ENCODE measurements at places on chromosomes 11 and 22.

- DNase-seq: no peak
Measured at GRCh38 chr11:130212431-130212961, 52.9 kb downstream of the ST14 start.

DNA sequence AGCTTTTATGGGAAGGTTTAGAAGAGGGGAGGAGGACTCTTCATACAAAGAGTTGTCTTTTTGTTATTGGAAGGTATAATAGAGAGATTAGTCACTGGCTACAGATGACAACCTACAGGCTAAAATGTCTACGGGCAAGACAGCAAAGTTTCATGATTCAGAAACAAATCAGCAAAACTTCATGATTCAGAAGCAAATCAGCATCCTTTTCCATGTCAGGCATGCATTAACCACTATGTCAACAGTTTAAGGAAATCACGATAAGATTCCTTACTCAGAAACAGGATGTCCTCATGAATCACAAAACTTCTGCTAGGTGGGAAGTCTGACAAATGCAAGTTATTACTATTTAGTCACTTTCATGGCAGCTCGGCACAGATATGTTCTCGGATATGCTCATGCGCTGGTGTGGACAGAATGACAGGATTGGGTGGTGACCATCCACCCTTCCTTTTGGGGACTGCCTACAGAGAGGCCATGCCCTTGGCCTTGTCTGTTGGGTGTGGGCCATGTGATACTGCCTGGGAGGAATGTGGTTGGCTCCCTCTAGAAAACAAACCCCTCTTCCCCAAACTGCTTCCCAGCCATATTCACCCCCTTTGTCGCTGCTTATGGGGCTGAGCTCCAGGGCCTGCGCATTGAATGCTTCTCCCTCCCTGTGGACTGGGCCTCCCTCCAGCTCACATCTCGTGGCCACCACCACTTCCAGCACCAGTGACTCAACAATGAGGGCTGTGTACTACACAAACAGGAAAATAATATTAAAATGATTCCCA is 10.1 kb downstream of the C11orf91 start:
- no peak for DNase-seq

GRCh38 chr11:34623463-34623862 is 2.6 kb downstream of the EHF start:
- DNase-seq: no peak

DNA sequence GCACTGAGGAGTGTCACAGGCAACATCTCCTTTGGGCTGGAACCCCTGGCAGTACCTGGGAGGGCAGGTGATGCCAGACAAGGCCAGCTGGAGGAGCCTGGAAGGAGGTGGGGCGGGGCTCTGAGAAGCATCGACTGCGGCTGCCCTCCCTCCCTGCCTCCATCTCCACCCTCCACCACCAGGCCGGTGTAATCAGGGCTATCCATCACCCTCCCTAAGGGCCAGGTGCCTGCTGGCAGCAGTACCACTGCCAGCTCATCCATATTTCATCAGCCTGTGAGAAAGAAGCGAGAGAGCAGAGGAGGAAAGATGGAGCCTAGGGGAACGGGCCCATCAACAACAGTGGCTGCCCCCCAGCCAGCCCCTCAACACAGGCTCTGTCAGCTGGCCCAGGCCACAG is 51.4 kb upstream of the RASD2 start:
- peak; percentile 86 for DNase-seq

- no peak for DNase-seq
Measured at GRCh38 chr11:132142121-132142520, 771.7 kb downstream of the NTM start.

GRCh38 chr22:21917181-21917958 is 35.3 kb downstream of the PPM1F start:
- DNase-seq: no peak

GRCh38 chr22:40578171-40578570 is 58.3 kb downstream of the MRTFA start:
- no peak for DNase-seq

- DNase-seq: no peak
Measured at GRCh38 chr11:45918331-45918941, 759 bp upstream of the PEX16 start.

GRCh38 chr11:86034710-86035109 is 34.2 kb downstream of the PICALM start:
- DNase-seq: no peak

- no peak for DNase-seq
Measured at GRCh38 chr22:36423461-36424404, 36.0 kb upstream of the MYH9 start.

- no peak for DNase-seq
Measured at GRCh38 chr22:43031617-43032016, 16.7 kb upstream of the PACSIN2 start.

DNA sequence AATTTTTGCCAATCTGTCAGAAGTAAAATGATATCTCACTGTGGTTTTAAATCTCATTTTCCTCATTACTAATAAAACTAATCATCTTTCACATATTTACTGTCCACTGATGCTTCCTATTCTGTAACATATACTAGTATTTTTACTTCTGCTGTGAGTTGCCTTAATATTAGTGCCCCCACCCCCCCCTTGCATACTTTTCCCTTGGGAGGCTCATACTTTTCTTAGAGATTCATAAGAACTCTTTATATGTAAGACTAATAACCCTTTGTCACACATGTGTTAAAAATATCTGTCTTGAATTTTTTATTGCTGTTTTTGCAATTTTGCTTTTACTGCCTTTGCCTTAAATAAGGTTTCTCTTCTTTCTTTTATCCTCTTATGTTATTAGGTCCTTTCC is 87.2 kb downstream of the PHF21A start:
- no peak for DNase-seq

DNA sequence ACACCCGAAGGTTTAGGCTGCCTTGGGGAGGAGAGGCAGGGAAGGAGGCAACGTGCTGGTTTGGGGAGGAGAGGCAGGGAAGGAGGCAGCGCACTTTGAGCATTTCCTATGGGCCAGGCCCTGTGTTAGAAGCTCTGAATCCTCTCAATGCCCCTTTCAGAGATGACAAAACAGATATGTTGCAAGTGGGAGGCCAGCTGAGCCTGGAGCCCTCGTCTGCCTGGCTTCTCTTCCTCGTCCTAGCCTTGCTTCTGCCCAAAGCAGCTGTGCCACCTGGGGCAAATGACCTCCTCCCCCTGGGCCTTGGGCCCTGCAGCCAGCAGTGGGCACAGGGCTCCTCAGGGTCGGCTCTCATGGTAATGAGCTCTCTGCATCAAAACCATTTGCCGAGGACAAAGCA is 15.3 kb upstream of the LRRC32 start:
- DNase-seq: no peak

DNA sequence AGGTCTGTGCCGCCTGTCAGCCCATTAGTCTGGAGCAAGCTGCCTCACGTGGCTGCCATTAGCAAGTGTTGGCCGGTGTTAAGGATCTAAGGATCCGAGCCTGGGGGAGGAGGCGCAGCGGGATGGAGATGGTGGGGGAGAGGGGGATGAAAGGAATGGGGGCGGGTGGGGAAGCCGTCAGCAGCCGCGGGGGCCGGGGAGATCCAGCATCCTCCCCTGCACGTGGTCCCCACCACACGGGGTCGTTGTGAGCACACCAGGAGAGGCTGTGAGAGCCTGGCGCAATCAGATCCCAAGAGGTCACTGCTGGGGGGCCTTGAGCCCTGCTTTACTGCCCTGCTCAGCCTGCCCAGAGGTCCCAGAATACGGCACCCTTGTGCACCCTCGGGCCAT is 7.3 kb downstream of the CABP7 start:
- DNase-seq: no peak

- no peak for DNase-seq
Measured at GRCh38 chr22:39494471-39495120, 7.5 kb upstream of the MIEF1 start.

GRCh38 chr22:32695451-32695891 is 106.0 kb upstream of the TIMP3 start:
- DNase-seq: no peak

- no peak for DNase-seq
Measured at GRCh38 chr11:29184939-29185890, 831.6 kb downstream of the KCNA4 start.

Measured in spinal cord (tissue), 10 donors.